Activated CD4-positive, alpha-beta T cell treated with anti-CD3 and anti-CD28 coated beads for 1 hour (primary cell): ENCODE measurements at places on chromosomes 2 and 18.

DNA sequence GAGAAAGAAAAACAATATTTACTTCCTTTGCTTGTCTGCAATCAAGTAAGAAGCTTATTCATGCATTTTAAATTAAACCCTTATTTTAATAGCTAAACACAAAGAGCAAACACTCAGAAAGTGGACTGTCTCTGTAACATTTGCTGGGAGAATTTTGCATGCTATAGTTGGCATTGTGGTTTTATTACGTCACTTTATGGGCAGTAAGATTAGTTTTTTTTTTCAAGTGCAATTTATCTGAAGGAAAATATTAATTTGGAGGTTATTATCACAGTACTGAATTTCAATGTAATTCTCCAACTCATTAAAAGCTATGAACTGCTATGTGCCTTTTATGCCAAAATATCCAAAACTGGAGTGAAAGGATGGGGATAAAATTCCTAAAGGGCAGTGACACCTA, 103.3 kb downstream of the TMEFF2 start:
- DNase-seq = no peak

DNA sequence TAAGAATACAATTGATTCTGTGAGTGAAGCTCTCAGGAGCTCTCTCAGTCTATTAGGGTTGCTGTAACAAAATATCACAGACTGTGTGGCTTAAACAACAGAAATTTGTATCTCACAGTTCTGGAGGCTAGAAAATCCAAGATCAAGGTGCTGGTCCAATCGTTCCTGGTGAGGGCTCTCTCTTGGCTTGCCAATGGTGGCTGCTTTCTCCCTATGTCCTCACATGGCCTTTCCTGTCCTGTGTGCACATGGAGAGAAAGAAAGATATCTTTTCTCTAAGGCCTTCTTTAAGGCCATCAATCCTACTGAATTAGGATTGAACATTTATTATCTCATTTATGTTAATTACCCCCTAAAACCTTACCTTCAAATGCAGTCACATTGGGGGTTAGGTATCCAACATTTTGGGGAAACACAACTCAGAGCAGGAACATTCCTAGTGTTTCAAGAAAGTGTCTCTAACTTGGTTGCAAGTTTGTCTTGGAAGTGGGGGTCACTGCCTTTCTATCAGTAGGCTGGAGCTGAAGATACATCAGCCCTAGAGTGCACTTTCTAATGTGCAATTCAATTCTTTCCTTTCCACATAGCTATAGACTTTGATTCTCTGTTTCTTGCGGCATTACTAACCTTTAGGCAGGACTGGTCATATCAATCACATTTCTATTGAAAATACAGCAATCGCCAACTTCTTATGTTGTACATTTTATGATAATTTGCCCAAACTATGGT, 24.8 kb downstream of the TFPI start:
- no peak for DNase-seq

GRCh38 chr2:55720417-55720816, 26.8 kb upstream of the PNPT1 start:
- no peak for DNase-seq

DNA sequence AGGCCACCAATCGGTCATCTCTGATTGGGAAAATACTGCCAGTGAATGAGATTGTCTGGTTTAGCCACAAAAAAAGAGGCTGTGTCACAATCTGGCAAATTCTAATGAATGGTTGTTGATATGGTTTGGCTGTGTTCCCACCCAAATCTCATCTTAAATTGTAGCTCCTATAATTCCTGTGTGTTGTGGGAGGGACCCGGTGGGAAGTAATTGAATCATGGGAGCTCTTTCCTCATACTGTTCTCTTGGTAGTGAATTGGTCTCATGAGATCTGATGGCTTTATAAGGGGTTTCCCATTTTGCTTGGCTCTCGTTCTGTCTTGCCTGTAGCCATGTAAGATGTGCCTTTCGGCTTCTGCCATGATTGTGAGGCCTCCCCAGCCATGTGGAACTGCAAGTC, 838.3 kb downstream of the SLC4A3 start:
- no peak for DNase-seq

- no peak for DNase-seq
These were observed 93.7 kb downstream of the DYNAP start for GRCh38 chr18:54684784-54685183.

DNA sequence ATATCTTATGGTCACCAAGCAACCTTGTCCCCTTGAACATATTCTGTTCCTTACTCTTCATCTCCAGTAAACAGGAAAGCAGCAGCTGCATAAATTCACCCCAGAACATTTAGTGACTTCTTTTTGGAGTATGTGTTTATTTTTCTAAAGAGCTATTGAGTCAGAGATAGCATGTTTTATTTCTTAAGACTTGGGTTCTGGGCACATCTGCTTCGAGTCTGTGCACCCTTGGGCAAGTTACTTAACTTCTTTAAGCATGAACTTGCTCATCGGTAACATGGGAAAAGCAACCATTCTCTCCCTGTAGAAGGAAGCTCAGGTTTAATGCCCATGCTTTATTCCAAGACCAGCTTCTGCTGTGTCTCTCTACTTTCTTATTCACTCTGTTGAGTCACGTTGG, 309.3 kb upstream of the MEX3C start:
- no peak for DNase-seq

DNA sequence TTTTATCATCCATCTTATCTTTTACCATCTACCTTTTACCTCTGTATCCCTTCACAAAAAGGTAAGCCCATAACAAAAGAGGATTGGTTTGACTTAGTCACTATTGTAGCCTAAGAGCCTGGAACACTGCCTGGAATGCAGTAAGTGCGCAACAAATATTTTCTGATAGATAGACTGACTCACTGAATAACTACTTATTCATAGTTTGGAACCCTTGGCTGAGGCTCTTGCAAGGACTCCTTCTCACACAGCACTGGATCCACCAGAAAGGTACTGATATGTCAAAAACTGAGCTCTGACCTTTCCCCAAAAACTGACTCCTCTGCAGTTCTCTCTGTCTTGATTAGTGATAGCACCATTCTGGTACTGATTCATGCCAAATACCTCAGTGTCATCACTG, 426.7 kb downstream of the SETBP1 start:
- no peak for DNase-seq

DNA sequence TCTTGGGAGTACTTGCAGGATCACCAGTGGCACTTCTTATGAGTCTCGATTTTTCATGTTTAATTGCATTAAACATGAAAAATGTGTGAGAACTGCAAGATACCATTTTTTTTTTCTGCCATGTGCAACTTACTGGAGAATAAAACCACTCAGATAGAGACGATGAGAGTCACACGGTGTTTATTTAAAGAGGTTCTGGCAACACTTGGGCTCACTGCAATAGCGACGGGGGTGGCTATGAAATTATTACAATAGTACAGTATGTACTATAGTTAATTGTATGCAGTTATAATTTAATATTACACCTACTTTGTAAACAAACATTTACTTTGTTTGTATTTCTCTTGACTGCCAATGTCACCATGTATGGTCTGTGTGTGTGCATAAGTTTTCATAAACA, 479.8 kb downstream of the NUP35 start:
- no peak for DNase-seq

GRCh38 chr2:11203480-11203879, 48.2 kb downstream of the SLC66A3 start:
- no peak for DNase-seq

GRCh38 chr2:3143602-3144001, 234.0 kb downstream of the EIPR1 start:
- DNase-seq = no peak

GRCh38 chr18:48132797-48133655, 202.6 kb upstream of the SMAD2 start:
- DNase-seq = no peak

DNA sequence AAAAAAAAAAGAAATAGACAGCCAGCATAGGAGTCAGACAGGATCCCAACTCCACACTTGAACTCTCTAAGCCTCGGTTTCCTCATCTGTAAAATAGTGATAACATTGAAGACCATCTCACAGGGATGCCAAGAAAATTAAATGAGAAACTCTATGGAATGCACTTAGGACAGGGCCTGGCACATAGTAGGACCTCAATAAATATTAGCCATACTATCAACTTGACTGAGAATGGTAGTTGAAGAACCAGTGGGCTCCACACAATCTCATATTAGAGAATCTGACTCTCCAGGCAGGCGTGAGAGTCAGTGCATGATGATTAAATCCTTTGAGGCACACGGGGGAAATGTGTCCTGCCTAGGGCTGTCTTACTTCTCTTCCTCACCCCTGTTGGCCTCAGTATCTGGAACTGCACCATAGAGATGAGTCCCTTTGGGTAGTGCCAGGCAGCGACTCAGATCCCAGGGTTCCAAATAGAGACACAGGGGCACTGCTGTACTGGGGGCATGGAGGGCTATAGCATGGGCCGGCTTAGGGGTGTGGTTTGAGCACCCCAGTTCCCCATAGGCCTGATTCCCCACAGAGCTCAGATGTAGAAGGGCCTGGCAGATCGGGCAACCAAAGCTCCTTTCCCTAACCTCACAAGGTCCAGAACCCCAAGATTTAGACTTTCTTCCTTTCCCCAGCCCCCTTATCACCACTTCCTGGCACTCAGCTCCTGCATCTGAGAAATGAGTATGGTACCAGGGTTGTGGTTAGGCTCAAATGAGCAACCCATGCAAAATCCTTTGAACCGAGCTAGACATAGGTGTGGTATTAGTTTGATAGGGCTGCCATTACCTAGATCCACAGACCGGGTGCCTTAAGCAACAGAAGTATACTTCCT, 51.3 kb upstream of the CAB39 start:
- no peak for DNase-seq

DNA sequence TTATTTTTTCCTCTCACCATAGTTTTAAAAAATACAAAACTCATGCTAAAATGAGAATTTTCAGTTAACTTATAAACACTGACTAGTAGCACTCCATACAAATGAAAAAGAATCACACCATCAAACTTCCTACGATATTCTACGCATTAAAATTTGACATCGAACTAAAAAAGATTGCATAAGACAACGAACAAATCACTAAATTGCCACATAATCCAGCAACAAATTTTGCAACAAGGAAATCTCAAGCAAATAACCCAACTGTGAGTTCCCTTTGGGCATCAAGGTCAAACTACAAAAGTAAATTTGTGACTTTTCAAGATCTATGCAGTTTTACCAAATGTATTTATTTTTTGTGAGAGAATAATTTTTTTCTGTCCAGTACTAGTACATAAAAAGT, 1.5 kb downstream of the MAP3K2 start:
- no peak for DNase-seq

DNA sequence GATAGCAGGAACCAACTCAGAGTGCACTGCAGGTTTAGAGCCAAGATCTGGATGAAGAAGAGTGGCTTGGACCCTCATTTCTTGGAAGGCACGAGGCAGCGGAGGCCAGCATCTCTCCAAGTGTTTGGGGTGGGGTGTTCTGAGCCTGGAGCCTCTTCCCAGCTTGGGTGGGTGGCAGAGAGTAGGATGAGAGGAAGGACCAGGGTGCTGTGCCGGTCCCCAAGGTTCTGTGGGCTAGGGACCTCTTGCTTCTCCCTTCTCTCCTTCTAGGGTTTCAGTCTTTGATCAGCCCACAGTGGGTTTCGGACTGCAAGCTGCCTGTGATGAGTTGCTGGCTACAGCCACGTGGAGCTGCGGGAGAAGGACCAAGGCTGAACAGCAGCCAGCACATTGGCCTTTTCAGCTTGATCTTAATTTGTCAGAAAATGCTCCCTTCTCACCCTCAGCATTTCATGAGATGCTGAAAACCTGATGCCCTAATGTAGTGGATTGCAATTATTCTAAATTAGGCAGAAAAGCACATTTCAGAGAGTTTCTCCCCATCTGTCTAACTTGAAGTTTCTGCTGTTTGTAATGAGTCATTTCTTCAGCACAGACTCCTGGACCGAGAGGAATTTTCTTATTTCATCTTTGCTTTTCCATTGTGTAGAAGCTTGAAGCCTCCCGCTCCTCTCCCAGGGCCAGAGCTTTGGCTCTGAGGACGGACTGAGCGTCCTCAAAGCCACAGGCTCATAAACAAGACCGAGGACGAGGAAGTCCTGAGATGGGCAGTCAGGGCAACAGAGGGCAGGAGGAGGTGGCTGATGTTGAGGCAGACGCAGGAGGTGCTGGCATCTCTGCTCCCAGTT, 99.1 kb upstream of the HDAC4 start:
- no peak for DNase-seq

DNA sequence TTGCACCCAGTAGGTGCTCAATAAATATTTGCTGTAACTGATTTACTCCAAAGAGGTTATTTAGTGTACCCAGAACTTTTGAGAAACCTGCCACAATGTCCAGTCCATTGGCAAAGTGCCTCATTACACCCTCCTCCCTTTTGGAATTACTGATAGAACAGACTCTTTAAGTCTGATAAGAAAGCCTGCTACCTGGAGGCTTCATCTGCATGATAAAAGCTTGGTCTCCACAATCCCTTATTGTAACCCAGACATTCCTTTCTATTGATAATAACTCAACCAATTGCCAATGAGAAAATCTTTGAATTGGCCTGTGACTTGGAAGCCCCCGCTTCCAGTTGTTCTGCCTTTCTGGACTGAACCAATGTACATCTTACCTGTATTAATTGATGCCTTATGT, 281.2 kb upstream of the FBXO11 start:
- no peak for DNase-seq

DNA sequence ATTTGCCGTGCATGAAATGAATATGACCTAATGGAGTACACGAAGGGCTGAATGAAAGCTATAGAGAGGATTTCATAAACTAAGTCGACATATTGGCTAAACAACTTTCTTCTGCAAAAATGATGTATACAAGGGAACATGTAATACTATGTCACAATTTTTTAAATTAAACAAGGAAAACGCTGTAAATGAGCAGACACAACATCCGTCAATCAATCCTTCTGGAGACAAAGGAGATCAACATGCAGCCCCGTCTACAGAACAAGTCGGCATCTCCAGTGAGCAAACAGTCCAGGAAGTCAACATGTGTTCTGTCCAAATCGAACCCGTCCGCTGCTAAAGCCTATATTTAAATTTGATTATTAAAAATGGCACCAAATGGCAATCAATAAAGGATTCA, 180.8 kb downstream of the TCF4 start:
- DNase-seq = no peak

- DNase-seq = no peak
These were observed 7.4 kb upstream of the NPC1 start for GRCh38 chr18:23593720-23594119.

GRCh38 chr2:62215306-62216064, 19.6 kb downstream of the B3GNT2 start:
- DNase-seq = no peak

DNA sequence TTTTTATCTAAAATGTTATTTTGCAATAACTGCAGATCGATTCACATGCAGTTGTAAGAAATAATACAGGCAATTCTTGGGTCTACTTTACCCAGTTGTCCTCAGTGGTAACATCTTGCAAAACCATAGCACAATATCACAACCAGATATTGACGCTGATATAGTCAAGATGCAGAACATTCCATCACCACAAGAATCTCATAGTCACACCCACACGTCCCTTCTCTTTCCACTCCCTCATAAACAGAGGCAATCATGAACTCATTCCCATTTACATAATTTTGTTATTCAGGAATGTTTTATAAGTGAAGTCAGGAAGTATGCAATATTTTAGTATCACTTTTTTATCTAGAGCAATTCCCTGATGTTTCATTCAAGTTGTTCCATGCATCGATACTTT, 797.5 kb upstream of the RAB6C start:
- no peak for DNase-seq

- DNase-seq = no peak
These were observed 17.6 kb upstream of the ADI1 start for GRCh38 chr2:3536682-3537632.

GRCh38 chr18:62066102-62066818, 120.6 kb downstream of the PIGN start:
- no peak for DNase-seq

- DNase-seq = no peak
These were observed 100.5 kb upstream of the ITPRID2 start for GRCh38 chr2:181790716-181791649.
